ENCODE measurements at places on chromosomes 1 and 21.
A peak's percentile ranks its signal among the peaks of the same experiment; 100 is the strongest.

DNA sequence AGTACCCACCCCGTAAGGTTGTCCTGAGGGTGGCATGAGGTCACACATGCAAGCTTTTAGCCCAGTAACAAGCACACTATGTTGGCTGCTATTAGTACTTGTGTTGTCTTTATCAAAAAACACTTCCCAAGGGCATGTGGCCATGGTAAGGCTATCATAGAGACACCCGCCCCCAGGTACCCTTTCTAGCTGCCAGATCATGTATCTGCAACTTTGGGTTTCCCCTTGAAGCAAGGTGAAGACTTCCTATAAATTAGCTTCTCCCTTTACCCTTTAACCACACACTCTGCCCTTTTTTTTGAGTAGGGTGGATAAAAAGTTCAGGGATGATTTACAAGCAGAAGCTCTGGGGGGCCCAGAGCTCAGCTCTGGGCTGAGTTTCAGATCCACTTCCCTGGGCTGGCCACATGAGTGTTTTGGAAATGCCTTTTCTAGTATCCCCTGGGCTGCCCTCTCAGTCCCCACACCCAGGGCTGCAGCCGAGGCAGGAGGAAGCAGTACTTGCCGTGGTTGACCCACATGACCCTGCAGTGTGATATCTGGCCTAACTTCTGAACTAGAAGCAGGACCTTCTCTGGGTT is 2.0 kb downstream of the ZDHHC18 start:
- DNase-seq = peak; percentile 48

GRCh38 chr1:202703191-202703590 is 7.1 kb downstream of the SYT2 start:
- DNase-seq = no peak

DNA sequence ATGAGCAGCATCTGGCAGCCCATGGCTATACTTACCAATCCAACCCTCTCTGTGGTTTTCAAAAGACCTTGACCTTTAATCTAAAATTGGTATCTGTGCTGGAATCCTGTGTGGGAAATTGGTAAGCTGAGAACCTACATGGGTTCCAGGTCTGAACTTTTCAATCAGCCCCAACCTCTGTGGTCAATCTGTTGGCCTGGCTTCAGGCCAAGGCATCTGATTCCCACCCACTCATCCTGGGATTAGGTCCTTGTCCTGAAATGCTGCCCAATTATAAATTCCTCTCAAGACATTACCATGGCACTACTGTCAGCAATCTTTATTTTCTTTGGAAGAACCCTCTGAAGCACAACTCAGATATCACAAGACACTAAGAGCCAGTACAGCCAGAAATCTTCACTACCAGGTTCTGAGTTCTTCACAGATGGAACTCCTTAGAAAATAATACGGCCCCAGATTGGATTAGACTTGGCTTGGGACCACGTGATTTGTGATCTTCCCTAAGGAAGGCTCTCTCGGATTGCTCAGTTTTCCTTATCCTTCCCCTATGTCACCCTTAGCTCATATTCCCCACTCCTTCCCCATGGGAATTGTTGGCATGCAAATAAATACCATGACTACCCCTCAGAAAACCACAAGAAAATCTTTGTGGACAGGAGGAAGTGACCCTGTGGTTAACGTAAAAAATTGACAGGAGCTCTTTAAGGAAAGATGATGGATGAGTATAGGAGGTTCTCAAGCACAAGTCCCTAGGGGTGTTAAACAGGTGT is 207.9 kb upstream of the ST6GALNAC5 start:
- DNase-seq = peak; percentile 4

GRCh38 chr1:5001466-5001865 is 347.1 kb downstream of the AJAP1 start:
- peak; percentile 10 for DNase-seq

GRCh38 chr1:156480016-156480370 is 20.6 kb downstream of the MEF2D start:
- peak; percentile 38 for DNase-seq

GRCh38 chr1:178500091-178500770 is 3.5 kb upstream of the CLEC20A start:
- DNase-seq = no peak

DNA sequence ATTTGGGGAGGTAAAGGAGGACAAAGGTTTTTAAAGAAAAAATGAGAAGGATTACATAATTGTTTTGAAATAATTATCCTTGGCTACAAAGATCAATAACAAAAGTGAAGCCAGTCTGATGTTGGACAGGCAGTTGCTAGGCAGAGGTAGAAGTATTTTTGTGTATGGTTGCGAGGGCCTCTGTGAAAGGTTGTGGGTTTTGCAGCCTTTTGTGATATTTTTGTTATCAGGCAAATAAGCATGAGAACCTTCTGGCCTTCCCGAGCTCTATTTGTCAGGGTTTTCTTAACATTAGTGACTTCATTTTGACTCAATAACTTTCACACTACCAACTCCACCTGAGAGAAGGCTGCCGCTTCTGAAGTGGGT is 39.2 kb downstream of the CAPN9 start:
- DNase-seq = no peak

- no peak for DNase-seq
These were observed 7.2 kb downstream of the APCS start for GRCh38 chr1:159594625-159595405.

- DNase-seq = no peak
These were observed 328 bp downstream of the MYCL start for GRCh38 chr1:39901464-39901713.

DNA sequence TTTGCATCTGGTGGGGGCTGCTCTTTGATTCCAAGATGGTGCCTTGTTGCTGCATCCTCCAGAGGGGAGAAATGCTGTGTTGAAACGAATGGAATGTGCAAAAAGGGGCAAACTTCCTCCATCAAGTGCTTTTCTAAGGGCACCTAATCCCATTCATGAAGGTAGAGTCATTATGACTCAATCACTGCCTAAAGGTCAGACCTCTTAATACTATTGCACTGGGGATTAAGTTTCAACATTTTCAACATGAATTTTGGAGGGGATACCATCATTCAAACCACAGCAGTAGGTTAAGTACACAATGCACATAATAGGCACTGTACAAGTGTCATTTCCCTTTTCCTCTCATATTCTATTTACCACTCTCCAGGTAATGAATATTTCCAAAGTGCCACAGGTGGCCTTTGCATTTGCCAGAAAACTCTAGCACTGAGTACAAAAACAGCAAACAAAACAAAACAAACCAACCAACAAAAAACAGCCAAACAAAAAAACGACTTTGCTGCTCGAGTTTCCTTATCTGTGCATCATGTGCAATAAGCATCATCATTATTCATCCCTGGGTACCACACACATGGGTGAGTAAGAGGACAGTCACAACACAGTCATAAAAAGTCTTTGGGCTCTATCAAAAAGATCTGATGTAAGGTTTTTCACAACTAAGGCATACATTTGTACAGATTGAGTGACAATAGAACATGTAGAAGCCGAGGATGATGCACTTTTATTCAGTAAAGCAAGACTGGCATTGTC is 42.5 kb downstream of the IFI44 start:
- DNase-seq = no peak

All from NB4 (cell line).